Left lung (tissue), 14 donors: ENCODE measurements at places on chromosomes 7 and 10.

DNA sequence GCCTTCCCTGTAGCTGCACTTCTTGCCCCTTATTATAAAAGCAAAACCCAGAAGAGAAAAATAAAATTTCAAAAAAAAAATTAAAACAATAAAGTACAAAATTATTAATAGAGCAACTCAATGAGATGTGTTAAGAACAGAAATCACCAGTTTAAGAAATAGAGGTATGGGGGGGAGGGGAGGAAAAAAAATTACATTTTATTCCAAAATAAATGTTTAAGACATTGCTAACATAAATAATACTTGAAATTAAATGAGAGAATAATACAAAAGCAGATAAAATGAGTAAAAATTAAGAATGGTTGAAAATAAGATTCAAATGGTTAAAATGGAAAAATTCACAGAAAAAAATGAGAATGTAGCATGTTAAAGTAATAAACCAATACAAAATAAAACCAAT lies 3.1 kb downstream of the IFIT2 start:
- no peak for DNase-seq

GRCh38 chr7:99624484-99624883 lies 7.7 kb downstream of the ZSCAN25 start:
- DNase-seq = no peak

DNA sequence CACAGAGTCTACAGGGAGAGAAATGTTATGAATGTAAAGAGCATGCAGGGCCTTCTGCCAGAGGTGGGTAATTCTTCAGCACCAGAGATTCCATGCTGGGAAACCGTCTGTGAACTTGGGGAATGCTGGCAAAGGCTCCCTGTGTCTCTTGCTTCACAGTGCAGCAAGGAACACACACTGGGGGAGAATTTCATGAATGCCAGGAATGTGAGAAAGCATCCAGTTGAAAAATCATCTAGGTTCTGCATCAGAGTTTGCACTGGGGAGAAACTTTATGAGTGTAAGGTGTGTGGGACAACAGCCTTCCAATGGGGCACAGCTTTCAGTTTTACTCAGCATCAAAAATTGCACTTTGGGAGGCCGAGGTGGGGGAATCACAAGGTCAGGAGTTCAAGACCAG lies 224.3 kb upstream of the IGFBP3 start:
- DNase-seq = no peak

DNA sequence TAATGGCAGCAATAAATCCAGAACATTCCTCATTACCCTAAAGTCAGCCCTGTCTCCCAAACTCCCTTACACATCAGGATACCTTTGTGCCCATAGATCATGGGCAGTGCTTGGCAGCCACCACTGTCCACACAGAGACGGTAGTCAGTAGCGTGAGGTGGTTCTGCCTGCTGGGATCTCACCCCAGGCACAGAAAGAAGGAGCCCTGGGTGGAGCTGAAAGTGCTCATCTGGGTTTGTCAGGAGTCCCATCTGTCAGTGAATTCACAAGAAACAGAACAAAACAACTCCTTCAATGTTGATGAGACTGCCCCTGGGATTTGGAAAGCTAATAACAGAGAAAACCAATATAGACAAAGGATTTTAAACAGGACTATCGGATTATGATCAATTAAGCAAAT lies 90.2 kb upstream of the PRSS58 start:
- DNase-seq = no peak

- DNase-seq = no peak
Observed at GRCh38 chr7:73363225-73364005, 35.5 kb downstream of the FKBP6 start.

DNA sequence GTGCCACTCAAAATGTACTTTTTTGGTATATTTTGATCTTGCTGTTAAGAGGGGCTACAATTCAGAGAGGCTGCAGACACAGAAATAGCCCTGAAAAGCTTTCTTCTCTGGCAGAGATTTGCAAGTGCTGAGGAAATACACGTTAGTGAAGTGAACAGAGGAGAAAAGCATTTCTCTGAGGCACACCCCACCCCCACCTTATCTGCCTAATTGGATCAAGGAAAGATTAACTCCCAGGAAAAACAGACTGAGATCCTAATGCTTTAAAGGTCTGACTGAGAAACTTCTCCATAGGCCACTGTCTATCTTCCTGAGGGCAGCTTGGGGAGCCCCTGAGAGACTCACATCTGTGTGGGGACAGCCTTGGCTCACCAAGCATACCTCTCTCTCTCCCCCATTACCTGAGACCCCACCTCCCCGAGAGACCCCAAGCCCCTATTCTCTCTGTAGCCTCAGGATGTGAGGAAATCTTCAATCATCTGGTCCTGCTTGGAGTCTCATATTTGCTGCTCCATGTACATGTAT lies 14.8 kb upstream of the AKR1C3 start:
- DNase-seq = no peak

DNA sequence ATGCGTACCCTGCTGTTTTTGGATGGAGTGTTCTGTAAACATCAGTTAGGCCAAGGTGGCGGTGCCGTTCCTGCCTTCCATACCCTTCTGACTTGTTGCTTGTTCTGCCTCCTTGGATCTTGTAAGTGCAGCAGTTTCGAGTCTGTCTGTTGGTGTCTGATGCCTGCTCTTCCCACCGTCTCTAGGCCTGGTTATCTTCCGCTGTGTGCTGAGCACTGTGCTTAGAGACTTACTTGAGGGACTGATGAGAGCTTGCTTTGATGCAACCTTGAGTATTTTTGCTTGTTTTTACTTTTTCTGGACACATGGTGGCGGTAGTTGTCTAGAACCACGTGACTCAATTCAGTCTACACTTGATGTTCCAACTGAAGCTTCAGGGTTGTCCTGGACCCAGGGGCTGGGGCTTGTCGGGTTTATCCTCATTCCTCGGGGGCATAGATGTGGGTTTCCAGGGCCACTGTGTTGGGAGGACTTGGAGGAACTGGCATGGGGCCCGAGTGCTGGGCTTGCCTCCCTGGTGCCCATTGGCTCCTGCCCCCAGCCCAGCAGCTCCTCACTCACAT lies 14.4 kb upstream of the SPRN start:
- no peak for DNase-seq

- no peak for DNase-seq
Observed at GRCh38 chr10:10919976-10920375, 97.7 kb upstream of the CELF2 start.

- DNase-seq = no peak
Observed at GRCh38 chr10:58836991-58837575, 324.4 kb downstream of the BICC1 start.

DNA sequence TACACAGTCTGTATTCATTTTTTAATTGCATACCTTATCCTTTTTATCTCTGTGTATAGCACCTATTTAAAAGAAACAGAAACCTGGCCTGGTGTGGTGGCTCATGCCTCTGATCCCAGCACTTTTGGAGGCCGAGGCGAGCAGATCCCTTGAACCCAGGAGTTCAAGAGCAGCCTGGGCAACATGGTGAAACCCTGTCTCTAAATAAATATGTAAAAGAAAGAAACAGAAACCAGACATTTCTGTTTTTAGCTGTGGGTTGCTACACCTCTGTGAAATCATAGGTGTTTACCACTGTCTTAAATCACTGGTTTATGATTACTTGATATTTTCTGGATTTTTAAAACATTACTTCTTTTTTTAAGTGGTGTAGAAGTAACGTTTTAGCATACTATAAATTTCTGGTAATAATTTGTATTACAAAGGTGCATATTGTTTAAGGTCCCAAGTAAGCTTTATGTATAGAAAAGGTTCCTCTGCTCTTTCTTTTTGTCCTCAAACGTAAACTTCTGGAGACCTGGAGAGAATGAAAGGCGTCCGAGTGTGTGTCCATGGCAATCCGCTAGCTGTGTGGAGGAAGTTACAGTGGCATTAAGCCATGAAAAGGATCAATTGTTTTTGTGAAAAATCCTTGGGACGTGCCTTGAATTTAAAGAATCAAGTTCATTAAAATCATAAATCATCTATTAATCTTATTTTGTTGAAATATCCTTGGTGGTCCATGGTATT lies 41.1 kb downstream of the PTPRZ1 start:
- DNase-seq = no peak

DNA sequence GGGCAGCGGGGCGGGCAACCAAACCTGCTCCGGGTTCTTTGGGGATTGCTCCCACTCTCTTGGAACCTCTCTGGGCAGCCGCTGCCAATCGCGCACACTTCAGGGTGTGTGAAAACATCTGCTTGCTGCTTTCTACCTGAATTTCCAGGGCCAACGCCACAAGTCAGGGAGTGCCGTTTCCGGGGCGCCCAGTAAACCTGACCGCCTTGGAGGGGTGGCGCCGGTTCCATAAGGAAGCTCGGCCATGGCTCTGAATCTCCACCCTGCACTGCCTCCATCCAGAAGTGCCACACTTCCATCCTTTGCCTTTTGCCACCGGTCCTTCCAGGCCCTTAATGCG lies 679 bp upstream of the AFAP1L2 start:
- DNase-seq = no peak

- DNase-seq = no peak
Observed at GRCh38 chr10:36492590-36493515, 632.5 kb upstream of the ANKRD30A start.

- DNase-seq = no peak
Observed at GRCh38 chr10:129766611-129767550, 197.2 kb downstream of the EBF3 start.

DNA sequence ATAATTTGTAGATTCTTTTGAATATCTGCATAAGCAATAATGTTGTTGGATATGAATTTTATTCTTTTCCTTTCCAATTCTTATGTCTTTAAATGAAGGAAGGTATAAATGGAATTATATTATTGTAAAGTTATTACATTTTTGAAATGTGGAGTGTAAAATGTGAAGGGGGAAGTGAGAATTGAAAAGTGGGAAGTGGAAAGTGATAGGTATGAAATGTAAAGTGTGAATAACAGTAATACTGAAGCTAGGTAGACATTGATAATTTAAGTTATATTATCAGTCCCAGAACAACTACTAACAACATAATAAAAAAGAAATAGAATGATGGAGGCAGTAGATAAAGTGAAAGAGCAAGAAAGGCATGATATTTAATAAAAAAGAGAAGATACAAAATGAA lies 39.7 kb upstream of the HYAL4 start:
- no peak for DNase-seq

GRCh38 chr7:37706804-37707203 lies 23.2 kb downstream of the GPR141 start:
- no peak for DNase-seq

- DNase-seq = no peak
Observed at GRCh38 chr10:119776536-119776935, 50.7 kb downstream of the INPP5F start.

GRCh38 chr10:98423691-98424120 lies 8.7 kb upstream of the PYROXD2 start:
- no peak for DNase-seq

GRCh38 chr7:106915873-106916272 lies 50.8 kb downstream of the PIK3CG start:
- DNase-seq = no peak

GRCh38 chr7:106731187-106731586 lies 70.2 kb upstream of the CCDC71L start:
- no peak for DNase-seq

DNA sequence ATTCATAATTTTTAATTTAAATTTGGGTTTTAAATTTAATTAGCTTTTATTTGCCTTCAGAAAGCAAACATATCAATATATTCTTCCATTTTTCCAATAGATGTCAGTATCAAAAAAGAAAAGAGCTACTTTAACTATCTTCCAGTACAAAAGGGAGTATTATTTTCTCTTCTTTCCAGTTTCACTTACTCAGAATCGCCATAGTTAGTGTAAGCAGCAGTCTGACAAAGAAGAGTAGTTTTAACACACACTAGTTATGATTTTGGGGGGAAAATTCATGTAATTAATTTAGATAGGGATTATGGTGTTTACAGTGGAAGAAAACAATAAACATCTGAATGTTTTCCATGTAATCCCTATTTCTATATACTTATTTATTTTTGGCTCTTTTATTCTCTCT lies 272.6 kb upstream of the DGKB start:
- DNase-seq = no peak

GRCh38 chr7:6262221-6262620 lies 10.2 kb downstream of the CYTH3 start:
- DNase-seq = no peak
